ENCODE measurements at places on chromosomes 5 and 9.

DNA sequence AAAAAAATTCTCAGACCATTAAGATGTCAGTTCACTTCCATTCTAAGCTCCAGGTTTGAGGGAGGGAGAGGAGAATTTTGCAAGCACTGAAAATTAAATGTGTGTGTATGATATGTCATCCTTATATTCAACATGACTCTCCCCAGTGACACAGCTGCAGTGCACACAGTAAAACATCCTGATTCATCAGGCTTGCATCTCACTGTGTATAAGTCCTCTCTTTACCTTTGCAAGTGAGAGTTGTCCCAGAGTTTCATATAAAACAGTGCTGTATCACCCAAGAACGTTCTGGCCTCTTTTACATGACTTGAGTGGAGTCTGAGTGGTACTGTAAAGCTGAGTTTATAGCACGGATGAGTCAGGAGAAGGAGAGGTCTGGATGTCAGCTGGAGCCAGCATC is 50.0 kb downstream of the DMRT2 start:
- DNase-seq, result no peak

- DNase-seq, result no peak
These were observed 23.0 kb downstream of the FGF18 start for GRCh38 chr5:171442287-171443042.

DNA sequence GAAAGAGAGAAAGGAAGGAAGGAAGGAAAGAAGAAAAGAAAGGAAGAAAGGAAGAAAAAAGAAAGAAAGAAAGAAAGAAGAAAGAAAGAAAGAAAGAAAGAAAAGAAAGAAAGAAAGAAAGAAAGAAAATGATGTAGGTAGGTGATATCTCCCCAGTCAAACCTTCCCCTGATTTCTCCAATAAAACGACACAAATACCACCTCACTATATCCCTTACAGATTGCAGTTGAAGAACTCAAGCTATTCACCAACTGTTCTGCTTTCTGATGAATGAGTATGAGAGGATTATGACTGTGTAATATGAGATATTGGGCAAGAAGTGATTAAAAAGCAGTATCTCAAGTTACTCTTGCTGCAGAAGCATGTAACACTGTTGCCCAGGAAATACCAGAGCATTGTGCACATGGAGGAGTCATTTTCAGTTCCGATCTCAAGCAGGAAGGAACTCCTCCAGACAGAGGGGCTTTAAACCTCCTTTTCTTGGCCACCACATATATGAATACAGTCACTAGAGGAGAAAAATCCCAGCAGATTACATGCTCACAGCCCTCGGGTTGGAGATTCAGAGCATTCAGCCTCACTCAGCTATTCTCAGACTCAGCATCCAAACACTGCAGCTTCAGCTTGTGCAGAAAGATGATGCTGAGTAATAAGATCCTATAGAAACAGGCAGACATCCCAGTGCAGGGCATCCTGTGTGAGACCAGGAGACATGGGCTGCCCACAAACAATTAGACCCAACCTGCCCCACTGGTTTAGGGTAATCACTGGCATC is 61.4 kb downstream of the UGCG start:
- peak; percentile 22 for DNase-seq

- no peak for DNase-seq
These were observed 51.9 kb downstream of the NEK6 start for GRCh38 chr9:124309667-124310084.

DNA sequence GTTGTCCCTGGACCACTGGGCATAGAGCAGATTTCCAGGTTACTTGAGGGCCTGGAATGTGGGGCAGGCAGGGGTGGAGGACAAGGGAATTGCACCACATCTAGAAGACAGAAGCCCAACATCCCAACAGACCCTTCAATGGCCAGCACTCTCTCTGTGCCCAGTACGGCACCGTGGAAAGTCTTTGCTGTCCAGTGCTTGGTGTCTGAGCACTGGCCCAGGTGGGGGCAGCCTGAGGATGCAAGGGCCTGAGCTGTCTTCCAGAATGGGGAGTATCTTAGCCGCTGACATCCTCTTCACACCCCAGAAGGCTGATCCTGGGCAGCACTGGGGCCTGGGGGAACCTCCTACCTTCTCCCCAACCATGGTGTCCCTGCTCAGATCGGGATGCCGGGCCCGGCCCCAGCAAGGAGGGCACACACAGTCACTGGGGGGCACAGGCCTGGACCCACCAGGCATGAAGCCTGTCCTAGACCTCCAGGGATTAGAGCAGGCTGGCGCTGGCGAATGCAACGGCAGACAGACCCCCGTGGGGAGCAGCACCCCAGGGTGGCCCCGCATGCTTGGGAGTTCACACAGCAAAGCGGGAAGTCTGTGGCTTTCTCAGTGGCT is 40.6 kb upstream of the OLFM1 start:
- no peak for DNase-seq

GRCh38 chr5:94263068-94263467 is 355.3 kb downstream of the KIAA0825 start:
- DNase-seq, result no peak

DNA sequence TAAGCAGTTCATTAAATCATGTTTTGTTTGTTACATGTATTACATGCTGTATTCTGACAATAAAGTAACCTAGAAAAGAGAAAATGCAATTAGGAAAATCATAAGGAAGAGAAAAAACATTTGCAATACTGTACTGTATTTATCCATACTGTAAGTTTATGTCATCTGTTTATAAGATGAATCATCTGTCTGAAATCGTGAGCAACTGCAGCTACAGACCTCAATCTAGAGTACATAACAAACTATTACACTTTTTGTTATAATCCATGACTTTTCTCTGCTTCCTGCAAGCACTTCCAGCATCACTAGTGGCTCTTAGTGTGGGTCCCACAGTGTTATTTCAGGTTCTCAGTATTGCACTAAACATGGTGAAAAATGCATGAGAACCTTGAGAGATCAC is 144.4 kb upstream of the NR4A3 start:
- DNase-seq, result no peak

- DNase-seq, result peak; percentile 25
These were observed 600 bp downstream of the ENC1 start for GRCh38 chr5:74639807-74640449.

GRCh38 chr9:96183751-96184150 is 118.2 kb downstream of the HSD17B3 start:
- no peak for DNase-seq

DNA sequence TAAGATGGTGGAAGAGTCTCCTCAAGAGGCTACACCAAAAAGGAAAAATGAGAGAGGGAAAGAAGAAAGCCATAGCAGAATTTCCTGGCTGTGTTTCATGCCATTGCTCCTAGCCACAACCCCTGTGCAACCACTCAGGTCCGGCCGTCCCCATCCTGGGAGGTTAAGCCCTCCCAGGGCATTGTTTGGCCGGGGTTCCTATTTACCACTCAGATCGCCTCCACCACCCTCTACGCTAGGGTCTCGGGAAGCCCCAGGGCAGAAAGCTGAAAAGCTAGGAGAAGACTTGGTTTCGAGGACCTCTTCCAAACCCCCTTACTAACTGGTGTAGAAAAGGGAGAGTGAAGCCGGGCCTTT is 715 bp downstream of the RC3H2 start:
- no peak for DNase-seq

GRCh38 chr5:54463713-54464112 is 8.2 kb downstream of the HSPB3 start:
- DNase-seq, result no peak

DNA sequence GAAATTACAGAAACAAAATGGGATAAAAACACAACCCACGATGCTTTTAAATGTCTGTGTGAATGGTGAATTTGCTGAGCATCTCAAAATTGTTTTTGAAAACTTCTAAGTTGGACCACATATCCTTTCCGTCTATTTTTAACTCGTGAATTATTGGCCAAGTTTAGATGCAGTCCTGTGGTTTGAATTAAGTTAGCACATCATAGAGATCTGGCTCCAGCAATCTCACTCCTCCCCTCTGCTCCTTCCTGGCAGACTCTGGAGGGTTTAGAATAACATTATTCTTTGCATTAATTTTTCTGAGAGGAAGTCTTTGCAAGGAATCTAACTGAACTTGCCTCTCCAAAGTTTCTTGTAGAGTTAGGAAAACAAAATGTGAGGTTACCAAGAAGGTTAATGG is 14.5 kb upstream of the ANKRD55 start:
- DNase-seq, result no peak

DNA sequence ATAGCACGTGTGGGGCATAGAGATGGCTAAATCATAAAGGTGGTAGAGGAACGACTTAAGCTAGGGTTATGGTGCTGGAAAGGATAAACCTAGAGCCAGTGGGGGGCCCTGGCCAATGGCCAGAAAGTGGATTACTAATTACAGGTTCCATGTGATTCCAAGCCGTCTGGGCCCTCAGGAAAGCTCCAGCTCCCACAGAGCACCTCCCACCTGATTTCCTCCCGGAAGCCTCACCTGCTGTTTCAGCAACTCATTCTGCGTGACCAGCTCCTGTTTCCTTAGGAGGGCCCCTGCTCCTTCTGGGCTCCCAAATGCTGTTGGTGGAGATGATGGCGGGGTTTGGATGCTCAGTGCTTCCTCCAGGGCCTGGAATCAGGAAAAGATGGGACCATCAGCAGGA is 16.2 kb downstream of the GPX3 start:
- DNase-seq, result no peak

DNA sequence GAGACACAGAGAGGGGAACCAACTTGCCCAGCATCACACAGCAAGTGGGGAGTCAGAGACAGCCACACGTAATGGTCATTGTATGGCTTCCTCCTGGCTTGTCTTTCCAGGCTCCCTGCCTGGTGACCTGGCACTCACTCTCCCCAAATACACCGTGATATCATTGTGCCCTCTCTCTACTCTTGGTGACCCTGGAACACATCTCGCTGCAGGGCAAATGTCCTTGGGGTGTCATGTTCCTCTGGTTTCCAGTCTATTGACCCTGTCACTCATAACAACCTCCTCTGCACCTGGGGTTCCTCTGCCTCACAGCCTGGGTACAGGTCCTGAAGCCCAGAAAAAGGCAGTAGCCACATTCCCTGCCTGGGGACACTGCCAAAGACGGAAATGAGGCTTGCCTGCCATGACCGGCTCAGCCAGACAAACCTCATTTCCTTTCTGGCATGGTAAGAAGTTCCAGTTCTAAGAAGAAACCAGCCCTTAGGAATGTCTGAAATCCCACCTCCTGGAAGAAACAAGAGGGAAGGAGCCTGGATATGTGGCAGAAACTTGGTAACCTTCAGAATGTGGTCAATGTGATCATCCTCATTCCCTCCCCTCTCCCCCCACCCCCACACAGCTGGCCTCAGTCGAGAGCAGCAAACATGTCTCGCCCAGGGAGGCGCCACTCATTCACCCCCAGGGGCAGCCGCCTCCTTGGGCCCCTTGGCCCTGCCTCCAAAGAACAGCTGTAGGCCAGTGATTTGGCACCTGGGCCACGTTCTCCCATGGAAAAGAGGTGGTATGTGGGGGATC is 30.6 kb upstream of the SMU1 start:
- DNase-seq, result no peak

DNA sequence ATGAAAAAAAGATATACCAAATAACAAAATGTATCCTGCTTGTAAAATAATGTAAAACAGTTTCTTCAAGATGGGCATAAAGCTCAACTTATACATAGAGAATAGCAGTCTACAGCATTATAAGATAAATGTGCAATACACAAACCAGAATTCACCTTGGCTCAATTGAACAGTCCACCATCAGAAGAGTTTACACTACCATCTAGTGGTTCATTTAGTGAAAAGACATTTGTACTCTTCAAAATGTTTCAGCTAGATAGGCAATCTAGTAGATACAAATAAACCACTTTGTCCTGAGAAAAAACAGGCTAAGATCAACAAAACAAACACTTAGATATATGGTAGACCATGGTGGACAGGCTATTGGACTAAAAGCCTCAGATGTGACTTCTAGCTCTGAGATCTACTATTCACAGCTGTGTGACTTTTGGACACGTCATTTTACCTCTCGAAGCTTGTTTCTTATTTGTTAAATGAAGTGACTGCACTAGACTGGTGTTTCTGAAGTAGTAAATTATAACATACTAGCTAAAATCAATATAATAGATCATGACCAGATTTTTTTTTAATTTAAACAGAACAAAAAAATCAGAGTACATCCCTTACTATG is 22.1 kb upstream of the TPD52L3 start:
- DNase-seq, result peak; percentile 6

DNA sequence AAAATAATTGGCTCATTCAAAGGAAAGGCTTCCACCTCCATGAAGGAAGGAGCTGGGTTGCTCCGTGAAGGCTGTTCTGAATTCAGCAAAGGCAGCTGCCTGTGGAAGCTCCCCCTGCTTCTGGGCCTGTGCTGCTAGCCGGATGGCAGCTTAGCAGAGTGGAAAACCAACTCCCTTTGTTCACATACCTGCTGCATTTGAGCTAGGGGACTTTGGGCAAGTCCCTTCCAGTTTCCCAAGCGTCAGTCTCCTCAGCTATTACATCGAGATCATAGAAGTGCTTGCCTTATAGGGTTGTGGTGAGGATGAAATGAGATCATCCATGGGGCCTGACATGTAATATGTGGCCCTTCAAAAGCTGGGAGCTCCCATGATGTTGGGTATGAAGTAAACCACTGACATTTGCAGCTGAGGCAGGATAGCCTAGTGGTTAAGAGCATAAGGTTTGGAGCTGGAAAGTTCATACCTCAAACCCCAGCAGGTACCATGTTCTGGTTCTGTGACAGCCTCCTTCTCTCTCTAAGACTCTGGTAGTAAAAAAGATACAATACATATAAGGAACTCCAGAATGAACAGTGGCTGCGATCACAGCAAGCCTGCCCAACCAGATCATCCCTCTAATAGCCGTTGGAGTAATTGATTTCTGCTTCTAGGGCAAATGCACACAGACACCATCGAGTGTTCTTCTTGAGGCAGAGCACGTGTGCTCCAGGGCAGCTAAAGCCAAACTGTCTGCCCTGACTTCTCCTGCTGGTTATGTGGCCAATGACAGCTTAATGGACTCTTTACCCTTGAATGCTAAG is 11.0 kb upstream of the DENND1A start:
- DNase-seq, result no peak

- DNase-seq, result no peak
These were observed 239.0 kb downstream of the ISL1 start for GRCh38 chr5:51622161-51622790.

Measured in CD4-positive, alpha-beta T cell treated with Interleukin-21 for 1 hour (primary cell).